Testis (tissue), 5 donors: ENCODE measurements at places on chromosomes 7 and 10. TPM values are rescaled to one million over a fixed set of nuclear protein-coding genes. Genes with fewer than 3 reads are reported as not detected.

The MYH16 gene
- 2.0 TPM for total RNA-seq

GRCh38 chr10:114694752-114695151 lies 36.7 kb upstream of the ABLIM1 start:
- H3K27ac ChIP-seq = no peak overlapping the region
- no peaks in the 10 kb centered on the region for H3K4me1 ChIP-seq
- no peak overlapping the region for H3K4me3 ChIP-seq
- H3K36me3 ChIP-seq = no peaks in the 10 kb centered on the region

The TET1 gene
- 3.8 TPM for total RNA-seq

DNA sequence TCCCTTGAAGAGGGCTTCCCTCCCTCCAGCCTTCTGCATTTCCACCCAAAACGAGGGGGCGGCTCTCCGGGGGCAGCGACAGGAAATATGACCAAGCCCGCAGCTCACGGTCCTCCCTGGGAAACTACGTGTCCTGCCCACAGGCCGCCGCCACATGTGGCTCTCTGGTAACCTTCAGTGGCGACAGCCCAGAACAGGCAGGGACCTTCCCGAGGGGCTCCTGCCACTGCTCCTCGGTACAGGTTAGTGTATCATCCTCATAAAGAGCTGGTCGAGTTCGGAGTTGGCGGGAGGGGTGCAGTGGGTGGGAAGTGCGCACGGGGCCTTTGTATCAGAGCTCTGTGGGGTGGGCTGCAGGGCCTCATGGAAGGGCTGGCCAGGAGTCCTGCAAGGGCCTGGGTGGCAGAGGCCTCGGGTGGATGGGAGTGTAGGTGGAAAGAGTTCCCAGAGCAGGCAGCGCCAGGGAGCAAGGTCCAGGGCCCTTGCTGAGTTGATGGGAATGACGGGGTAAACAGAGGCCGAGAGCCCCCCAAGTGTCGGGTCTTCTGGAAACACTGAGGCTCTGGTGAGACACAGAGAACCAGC lies 66.0 kb downstream of the TCERG1L start:
- H3K36me3 ChIP-seq = no peaks in the 10 kb centered on the region
- no peak overlapping the region for H3K27ac ChIP-seq
- no peak overlapping the region for H3K4me3 ChIP-seq

- H3K27ac ChIP-seq = no peak overlapping the region
- H3K4me3 ChIP-seq = no peak overlapping the region
- no peak for DNase-seq
- no peaks in the 10 kb centered on the region for H3K4me1 ChIP-seq
- no peaks in the 10 kb centered on the region for H3K27me3 ChIP-seq
Measured at GRCh38 chr7:102008535-102009262, 191.3 kb downstream of the CUX1 start.

- peak; percentile 36 for DNase-seq
- peaks cover 27% of the 10 kb centered on the region for H3K4me1 ChIP-seq
- peak overlapping the region; percentile 96 for H3K27ac ChIP-seq
- H3K27me3 ChIP-seq = no peaks in the 10 kb centered on the region
Measured at GRCh38 chr10:134247-135131, 766 bp upstream of the ZMYND11 start.

- H3K4me1 ChIP-seq = no peaks in the 10 kb centered on the region
- no peaks in the 10 kb centered on the region for H3K36me3 ChIP-seq
- no peak overlapping the region for H3K4me3 ChIP-seq
- H3K27me3 ChIP-seq = no peaks in the 10 kb centered on the region
Measured at GRCh38 chr10:116312548-116312947, 11.7 kb upstream of the CCDC172 start.

- no peak for DNase-seq
- no peaks in the 10 kb centered on the region for H3K4me1 ChIP-seq
- no peaks in the 10 kb centered on the region for H3K27me3 ChIP-seq
- no peaks in the 10 kb centered on the region for H3K36me3 ChIP-seq
Measured at GRCh38 chr7:124840435-124840834, 74.8 kb upstream of the GPR37 start.

DNA sequence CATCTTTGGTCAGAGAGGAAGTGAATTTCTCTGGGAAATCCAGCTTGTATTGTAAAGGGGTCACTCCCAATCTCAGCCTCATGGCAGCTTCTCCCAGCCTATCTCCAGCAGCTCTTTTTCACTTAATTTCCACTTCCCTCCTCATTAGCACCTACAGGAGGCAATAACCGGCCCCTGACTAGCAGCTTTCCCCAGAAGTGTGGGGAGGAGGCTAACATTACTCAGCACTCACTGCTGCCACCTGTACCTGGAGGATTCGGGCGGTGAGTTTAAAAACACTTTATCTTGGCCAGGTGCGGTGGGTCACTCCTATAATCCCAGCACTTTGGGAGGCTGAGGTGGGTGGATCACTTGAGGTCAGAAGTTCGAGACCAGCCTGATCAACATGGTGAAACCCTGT lies 3.8 kb downstream of the NODAL start:
- H3K27ac ChIP-seq = no peak overlapping the region
- H3K4me1 ChIP-seq = peaks cover 17% of the 10 kb centered on the region
- no peaks in the 10 kb centered on the region for H3K27me3 ChIP-seq

The TMEM229A gene
- 51.0 TPM for total RNA-seq

The MRC1 gene
- total RNA-seq = 17.3 TPM

DNA sequence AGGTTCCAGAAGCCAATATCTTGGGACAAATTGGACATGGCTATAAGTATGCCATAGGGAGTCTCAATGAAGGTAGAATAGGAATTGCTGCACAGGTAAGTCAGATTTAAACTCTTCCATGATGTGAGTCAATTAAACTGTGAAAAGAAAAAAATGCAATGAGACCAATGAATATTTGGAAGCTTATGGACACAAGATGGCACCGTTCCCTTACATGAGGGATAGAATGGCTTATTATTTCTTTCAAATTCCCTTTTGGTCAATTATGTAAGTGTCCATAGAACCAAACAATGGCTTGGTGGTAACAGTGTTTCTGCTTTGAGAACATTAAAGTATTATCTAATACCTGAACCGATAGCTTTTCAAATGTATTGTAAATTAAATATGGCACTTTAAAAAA lies 35.6 kb downstream of the ACADSB start:
- H3K4me3 ChIP-seq = no peak overlapping the region
- no peaks in the 10 kb centered on the region for H3K36me3 ChIP-seq
- no peaks in the 10 kb centered on the region for H3K27me3 ChIP-seq
- H3K27ac ChIP-seq = no peak overlapping the region
- no peak for DNase-seq

GRCh38 chr7:191981-192649 lies at the start of gene FAM20C:
Gene FAM20C (plus strand): TSS chr7:192571. CDS start chr7:193200, 629 bp downstream.
- H3K27me3 ChIP-seq = no peaks in the 10 kb centered on the region
- peak; percentile 82 for DNase-seq
- peaks cover 18% of the 10 kb centered on the region for H3K4me1 ChIP-seq
- H3K27ac ChIP-seq = peak within 1 kb of the TSS; percentile 25

The STAMBPL1 gene
- 20.0 TPM for total RNA-seq

DNA sequence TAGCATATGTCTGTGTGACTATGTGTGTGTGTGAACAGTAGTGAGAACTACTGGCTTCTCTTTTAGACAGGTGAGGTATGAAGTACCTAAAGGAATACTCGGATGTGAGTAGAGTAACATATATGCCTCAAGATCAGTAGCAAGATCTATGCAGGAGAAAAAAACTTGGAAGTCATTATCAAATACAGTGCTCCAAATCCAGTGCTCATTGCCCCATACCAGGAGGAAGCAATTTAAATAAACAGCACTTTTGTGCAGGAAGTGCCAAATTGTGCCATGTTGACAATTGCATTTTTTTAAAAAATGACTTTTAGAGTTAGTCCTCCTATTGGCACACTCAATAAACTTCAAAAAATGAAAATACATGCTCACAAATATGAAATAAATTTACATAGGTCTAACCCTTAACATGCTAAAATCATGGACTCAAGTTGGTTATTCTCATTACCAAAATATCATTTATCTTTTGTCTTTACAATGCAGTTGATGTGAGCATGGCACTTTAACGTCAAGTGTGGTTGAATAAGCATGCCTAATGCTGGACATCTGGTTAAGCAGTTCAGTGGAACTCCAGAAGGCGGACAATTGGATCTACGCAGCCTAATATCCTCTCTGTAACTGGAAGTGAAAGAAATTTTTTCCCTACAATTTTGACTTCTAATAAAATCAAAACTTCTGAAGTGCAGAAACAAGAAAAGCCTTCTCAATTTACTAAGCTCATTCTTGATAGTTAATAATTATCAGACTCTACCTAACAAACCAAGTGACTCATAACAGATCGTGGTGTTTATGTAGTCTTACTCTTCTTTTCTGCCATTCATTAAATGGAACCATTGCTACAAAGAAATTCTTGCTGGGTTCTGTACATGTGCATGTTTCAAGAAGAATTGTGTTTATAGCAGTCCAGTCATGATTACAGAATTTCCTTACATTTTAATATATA lies 195.2 kb downstream of the MDFIC start:
- no peaks in the 10 kb centered on the region for H3K4me1 ChIP-seq
- H3K36me3 ChIP-seq = no peaks in the 10 kb centered on the region
- no peak for DNase-seq
- H3K4me3 ChIP-seq = no peak overlapping the region
- no peak overlapping the region for H3K27ac ChIP-seq

The NUTM2B gene
- total RNA-seq = 11.0 TPM

The GHRHR gene
- 1.4 TPM for total RNA-seq

The C10orf67 gene
- 3.0 TPM for total RNA-seq

DNA sequence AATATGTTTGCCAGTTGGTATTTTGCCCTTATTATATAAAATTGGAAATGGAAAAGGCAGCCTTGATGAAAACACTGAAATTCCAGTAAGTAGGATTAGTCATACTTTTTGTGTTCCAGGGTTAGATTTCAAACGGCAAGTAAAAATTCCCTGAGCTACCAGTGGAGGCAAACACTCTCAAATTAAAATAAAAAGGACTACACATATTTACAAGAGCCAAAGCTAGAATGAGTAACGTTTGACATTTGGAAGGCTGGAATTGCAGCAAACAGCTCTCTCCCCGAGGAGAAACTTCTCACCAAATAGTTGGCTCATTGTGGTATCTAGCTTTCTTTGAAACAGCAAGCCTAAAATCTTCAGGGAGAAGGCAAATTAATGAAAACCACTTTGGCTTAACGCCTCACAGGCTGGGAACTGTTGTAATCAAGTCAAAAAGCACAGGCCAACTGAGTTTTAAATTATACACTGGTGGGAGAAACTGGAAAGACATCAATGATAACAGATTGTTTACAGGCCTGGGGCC lies 288.4 kb downstream of the SNX13 start:
- H3K4me3 ChIP-seq = no peak overlapping the region
- no peaks in the 10 kb centered on the region for H3K27me3 ChIP-seq
- H3K27ac ChIP-seq = peak overlapping the region; percentile 26
- peak; percentile 49 for DNase-seq
- no peaks in the 10 kb centered on the region for H3K36me3 ChIP-seq
- H3K4me1 ChIP-seq = no peaks in the 10 kb centered on the region

DNA sequence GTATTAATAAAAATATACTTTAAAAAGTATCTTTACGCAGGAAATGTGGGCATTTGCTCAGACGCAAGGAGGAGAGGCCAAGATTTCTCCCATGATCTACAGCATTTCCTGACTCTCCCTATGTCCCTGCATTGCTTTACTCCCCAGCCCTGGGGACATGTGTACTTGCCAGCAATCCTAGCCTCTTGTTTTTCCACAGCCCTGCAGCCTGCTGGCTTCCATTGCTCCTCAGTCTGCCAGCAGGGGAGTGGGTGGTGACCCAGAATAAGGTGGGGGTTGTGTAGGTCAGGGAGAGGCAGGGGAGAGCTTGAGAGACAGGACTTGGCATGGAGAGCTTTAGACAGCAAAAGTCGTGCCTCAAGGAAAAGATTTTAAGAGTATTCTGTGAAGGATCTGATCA lies 307.7 kb downstream of the CDK14 start:
- H3K4me1 ChIP-seq = no peaks in the 10 kb centered on the region
- no peaks in the 10 kb centered on the region for H3K36me3 ChIP-seq
- no peak overlapping the region for H3K27ac ChIP-seq
- no peak overlapping the region for H3K4me3 ChIP-seq
- no peak for DNase-seq

GRCh38 chr7:102933763-102934162 lies 21.0 kb downstream of the LRRC17 start:
- DNase-seq = peak; percentile 74
- no peaks in the 10 kb centered on the region for H3K27me3 ChIP-seq
- no peaks in the 10 kb centered on the region for H3K36me3 ChIP-seq
- H3K4me3 ChIP-seq = no peak overlapping the region
- H3K4me1 ChIP-seq = no peaks in the 10 kb centered on the region

DNA sequence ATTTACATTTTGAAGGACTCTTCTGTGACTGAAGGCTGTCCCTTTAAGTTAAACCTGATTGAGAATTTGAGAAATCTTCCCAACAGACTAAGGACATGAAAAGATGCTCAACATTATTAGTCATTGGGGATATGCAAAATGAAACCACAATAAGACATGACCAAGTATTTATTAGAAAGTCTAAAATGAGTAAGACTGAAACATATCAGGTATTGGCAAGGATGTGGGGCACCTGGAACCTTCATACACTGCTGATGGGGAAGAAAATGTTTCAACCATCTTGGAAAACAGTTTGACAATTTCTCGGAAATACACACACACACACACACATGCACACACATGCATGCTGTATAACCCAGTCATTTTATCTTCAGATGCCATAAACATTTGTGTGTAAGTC lies 132.1 kb upstream of the CDK6 start:
- no peak overlapping the region for H3K4me3 ChIP-seq
- H3K36me3 ChIP-seq = no peaks in the 10 kb centered on the region
- no peak overlapping the region for H3K27ac ChIP-seq
- no peaks in the 10 kb centered on the region for H3K4me1 ChIP-seq

GRCh38 chr10:44195112-44196007 lies 189.5 kb downstream of the CXCL12 start:
- peak; percentile 27 for DNase-seq
- no peaks in the 10 kb centered on the region for H3K27me3 ChIP-seq
- H3K4me1 ChIP-seq = no peaks in the 10 kb centered on the region
